GM12891 (cell line): ENCODE measurements at places on chromosomes 2 and 18.

DNA sequence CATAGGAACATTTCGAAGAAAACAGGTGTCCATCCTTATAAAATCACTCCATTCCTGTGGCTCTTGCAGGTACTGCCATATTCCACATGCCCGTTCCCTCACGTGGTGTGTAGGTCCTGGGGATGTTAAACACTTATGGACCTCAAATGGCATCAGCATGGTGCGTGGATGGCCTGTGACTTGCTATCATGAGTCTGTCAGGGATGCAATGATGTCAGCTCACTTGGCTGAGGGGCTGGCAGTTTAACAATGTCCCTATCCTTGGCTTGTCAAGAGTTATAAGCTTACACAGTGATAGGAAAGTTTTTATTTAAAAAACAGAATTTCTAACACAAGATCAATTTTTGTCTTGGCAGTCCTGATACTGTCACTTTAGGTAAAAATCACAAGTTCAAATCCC is 28.8 kb downstream of the MAIP1 start:
- no peak for DNase-seq

- no peak for DNase-seq
These were observed 111.4 kb downstream of the COPS8 start for GRCh38 chr2:237196866-237197618.

- DNase-seq, result no peak
These were observed 345.2 kb upstream of the RND3 start for GRCh38 chr2:150832686-150833085.

DNA sequence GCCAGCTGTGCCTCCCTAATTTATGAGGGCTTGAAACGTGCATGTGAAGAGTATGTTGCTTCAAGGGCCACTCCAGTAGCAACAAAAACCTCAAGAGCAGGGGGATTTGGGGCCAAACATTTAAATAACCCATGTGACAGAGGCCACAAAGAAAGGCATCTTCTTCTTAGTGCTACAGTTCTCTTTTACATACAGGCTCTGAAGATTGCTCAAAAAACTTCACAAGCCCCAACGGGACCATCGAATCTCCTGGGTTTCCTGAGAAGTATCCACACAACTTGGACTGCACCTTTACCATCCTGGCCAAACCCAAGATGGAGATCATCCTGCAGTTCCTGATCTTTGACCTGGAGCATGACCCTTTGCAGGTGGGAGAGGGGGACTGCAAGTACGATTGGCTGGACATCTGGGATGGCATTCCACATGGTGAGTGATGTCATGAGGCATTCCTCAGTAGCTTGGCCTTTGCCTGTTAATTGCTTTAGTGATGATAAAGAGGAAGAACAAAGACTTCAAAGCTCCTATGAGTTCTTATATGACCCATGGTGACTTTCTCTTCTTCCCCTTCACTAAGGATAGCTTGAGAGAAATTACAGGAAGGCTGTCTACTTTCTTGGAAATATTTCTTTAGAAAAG is 40.1 kb downstream of the NRP2 start:
- DNase-seq, result no peak

DNA sequence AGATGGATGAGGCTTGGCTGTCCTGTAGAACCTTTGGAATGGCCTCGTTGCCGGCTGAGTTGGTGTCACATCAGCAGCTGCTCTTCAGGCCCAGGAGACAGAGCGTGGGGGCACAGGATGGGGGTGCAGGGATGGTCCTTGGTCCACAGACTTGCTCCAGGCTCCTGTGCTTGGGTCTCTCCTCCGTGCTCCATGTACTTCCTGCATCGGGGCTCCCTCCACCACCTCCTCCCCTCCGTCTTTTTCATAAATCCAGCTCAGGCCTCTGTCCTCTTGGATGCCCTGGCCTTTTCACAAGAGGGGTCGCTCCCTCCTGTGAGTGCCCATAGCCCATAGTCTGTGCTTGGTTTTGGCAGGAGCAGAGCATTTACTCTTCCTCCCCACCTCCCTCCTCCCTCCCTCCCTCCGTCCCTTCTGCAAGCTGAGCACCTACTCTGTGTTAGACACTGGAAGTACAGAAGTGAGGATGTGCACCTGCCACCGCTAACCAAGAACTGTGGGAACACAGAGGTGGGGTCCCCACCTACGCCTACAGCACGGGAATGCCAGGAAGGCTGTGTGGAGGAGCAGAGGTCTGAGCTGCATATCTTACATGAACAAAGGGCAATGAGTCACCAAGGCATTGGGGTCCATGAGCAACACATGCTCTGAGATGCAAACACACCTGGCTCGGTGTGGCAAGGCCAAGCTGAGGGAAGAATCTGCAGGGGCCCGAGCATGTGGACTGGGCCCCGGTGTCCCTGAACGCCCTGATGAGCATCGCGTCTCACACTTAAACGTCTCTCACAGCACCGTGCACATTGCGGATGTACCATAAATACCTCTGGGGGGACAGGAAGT is 458.7 kb upstream of the HS6ST1 start:
- DNase-seq, result no peak
